ENCODE measurements at places on chromosomes 6 and 20.
A peak's percentile ranks its signal among the peaks of the same experiment; 100 is the strongest.

- no peak for DNase-seq
Measured at GRCh38 chr6:3301506-3301905, 42.8 kb downstream of the PSMG4 start.

- DNase-seq = no peak
Measured at GRCh38 chr6:150243620-150244314, 100.9 kb downstream of the PPP1R14C start.

DNA sequence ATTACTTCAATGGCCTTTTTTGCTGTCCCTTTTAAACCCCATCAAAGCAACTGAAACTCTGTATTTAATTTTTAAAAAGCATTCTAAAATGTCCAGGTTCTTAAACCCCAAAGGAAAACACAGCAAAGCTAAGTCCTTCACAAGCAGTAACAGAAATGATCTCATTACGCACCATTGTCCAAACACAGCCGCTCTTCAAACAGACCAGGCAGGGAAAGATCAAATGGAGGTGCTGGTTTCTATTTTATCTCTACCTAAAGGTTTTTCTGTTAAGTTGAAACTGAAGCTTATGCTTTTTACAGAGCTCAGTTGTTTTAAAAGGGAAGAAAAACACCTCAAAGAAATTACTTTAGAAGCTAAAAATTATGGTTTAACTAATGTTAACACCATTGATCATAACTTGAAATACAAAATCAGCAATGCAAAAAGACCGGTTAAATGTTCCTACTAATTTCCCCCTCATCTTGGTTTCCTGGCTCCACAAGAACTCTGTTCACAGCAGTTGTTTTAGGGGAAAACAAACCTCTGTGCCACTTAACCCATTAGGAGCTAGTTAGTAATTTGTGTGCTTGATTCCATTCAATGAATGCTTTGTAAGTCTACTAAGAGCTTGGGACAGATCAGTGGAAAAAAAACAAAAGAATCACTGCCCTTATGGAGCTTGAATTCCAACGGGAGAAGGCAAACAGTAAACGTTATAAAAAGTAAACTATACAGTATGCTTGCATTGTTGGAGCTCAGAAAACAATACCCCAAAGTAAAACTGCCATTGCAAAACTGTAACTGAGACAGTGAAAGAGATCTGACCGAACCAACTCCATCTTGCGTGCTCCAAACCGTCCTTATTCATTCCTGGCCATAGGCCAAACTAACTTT lies 87.4 kb downstream of the CD24 start:
- DNase-seq = no peak

DNA sequence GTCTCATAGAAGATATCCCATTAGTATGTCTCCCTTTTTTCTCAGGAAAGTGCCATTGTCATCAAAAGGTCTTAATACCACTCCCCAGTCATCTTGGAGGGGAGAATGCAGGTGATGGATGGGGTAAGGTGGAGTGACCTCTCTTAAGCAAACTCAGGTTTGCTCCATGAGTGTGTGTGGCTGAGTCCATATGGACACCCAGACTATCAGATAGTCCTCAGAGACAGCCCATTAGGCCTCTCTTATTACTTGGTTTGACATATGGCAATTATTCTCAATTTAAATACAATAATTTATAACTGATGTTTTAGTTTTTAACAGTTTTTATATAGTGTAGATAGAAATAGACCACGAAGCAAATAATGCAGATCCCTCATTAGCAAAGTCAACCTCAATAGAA lies 23.2 kb downstream of the LAMA4 start:
- no peak for DNase-seq

- DNase-seq = no peak
Measured at GRCh38 chr6:170067181-170067641, 223.7 kb downstream of the DLL1 start.

GRCh38 chr6:4916954-4917561 lies 86.8 kb downstream of the RPP40 start:
- no peak for DNase-seq

DNA sequence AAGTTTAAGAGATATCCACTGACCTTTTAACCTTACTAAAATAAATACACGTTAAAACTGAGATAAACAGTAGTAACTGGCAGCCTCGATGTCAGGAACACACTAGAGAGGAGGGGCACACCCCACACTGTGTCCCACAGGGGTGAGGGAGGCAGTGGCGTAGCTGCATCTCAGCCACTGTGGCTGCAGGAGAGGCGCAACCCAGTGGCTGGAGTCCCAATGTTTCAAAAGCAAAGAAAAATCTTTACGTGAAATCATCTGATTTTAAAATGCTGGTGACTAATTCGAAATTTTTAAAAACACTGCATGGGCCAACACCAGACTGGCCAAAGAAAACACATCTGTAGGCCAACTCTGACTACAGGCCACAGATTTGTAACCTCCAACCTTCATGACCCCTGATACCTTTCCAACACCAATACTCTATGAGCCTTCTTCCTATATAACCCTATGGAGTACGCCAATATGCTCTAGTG lies 54.7 kb downstream of the TRAM2 start:
- DNase-seq = no peak

DNA sequence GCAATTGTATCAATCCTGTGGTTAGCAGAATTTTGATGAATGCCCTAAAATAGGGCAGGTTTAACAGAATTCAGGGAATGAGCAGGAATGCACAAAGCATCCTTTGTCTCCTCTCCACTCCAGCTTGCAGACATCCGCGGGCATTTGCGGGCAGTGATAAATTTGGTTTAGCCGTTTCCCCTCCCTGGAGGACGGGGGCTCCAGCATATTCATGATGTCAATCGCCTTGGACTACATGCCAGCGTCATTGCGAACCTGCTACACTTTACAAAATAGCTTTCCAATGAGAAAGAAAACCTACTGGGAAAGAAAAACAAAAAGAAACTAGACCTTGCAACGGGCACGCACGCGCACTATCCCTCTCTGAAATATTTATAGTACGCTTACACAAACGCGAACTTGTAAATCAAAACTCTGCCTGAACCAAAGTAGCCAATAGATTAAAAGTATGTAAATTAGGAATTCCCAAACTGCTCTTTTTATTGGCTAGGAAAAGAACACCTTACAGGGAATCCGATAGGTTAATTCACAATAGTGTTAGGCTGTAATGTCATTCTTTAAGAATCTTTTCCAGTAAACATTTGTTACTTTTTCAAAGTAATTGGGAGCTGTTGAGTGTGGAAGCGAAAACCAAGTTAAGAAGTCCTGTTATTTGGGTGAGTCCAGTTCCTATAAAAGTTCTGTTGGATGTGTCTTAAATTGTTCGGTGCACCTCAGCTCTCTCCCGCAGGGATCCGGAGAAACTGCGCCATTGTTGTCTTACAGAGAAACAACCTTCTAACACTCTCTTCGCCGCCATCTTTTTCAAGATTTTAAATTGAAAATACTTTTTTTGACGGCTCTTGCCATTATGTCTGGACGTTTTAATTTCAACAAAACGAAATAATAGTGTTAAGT lies 136.7 kb downstream of the HFE start:
- peak; percentile 87 for DNase-seq

DNA sequence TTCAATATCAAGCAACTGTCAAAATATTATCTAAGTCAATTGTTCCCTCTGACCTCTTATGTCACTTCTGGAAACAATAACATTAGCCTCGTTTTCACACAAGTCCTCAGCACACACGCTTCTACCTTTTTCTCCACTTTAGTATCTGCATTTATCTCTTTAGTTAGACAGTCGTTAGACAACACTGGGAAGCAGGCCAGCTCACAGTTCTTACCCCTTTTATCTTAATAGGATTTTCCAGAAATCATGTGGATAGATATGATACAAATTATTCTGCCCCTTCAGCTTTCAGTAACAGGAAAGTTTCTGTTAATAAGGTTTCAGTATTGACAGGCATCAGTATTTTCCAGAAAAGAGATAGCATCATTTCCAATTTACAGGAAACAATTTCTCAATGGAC lies 25.9 kb upstream of the HAO1 start:
- DNase-seq = no peak

DNA sequence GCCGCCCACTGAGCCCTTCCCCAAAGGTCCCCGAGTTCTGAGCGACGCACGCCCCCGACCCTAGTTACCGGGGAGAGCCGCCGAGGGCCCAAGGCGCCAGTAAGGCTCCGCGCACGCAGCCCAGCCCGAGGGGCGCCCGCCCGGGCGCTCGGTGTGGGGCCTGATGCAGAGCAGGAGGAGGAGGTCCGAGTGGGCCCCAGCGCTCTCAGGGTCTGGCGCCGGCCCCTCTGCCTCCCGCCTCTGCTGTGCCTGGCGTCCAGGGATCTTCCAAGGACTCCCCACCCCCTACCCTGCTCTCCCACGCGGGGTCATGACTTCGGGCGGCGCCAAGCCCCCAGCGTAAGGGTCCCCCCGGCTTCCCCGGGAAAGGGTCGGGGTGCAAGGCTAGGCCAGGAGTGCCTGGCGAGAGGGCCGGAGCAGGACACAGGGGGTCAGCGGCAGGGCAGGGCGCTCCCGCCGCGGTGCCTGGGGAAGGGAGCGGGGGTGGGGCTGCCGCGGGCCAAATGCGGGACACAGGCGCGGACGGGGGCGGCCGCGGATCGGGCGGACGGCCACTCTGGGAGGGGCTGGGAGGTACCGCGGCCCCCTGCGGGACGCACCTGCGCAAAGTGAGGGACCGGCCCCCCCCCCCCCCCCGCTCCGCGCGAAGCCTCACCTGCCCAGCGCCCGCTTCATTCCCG lies 637 bp downstream of the ABHD12 start:
- DNase-seq = peak; percentile 19

- no peak for DNase-seq
Measured at GRCh38 chr6:43806043-43806757, 36.2 kb downstream of the VEGFA start.

DNA sequence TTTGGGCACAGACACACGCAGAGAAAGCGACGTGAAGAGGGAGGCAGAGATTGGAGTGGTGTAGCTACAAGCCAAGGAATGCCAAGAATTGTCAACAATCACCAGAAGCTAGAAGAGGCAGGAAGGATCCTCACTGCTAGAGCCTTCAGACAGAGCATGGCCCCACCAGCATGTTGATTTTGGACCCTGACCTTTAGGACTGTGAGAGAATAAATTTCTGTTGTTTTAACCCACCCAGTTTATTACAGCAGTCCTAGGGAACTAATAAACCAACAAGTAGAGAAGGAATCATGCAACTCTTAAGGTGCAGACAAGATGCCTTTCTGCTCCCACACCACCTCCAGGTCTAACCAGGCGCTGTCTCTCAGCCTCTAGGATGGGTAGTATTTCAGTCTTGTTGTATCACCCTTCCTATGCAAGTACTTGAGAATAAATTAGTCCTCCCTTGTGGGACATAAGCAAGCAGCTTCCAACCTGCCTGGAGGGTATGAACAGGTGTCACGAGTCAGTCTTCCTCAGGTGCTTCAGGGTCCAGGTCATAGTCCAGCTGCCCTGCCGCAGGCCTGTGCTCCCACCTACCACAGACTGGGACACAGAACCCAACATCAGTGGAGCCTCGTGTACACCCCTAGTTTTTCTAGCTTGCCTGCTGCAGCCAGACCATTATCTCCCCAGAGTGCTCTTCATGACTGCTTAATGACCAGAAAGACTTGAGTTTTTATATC lies 46.4 kb upstream of the CCN2 start:
- no peak for DNase-seq

DNA sequence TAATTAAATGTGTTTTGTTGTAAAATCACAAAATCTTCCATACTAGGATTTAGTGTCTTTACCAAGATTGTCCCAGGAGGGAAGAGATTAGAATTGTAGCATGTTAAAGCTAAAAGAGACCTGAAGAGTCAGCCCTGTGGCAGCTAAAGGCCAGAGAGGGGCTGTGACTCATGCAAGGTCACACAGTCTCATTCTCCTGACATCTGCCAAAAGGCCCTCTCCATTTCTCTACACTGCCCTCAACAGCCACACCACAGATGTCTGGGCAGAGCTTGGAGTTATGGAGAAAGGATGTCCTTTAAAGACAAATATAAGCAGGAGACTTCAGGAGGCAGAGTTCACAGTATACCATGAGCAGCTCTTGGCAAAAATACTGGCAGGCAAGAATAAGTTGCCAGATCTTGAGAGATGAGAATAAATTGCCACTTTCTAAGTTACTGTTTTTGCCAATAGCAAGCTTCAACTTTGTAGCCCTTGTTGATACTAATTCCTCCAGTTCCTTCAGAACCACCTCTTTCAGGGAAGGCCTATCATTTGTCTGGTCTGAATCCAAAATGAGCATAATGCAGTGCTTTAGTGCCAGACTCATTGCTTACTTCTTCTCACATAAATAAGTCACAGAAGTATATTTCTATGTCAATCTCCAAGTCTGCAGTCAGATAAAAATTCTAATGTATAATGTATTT lies 41.7 kb downstream of the AKIRIN2 start:
- DNase-seq = no peak
